ENCODE measurements at places on chromosomes 13 and 19. TPM values are rescaled to one million over a fixed set of nuclear protein-coding genes. Genes with fewer than 3 reads are reported as not detected.

GRCh38 chr19:5156231-5156986 is 184.2 kb downstream of the PTPRS start:
- ATAC-seq = no peak

- no peak for ATAC-seq
These were observed 50.0 kb downstream of the LATS2 start for GRCh38 chr13:21011378-21011777.

- no peak for ATAC-seq
These were observed 50.5 kb downstream of the DLEU7 start for GRCh38 chr13:50793026-50793425.

GRCh38 chr19:32458500-32459123 is 53.0 kb downstream of the DPY19L3 start:
- peak; percentile 72 for ATAC-seq

DNA sequence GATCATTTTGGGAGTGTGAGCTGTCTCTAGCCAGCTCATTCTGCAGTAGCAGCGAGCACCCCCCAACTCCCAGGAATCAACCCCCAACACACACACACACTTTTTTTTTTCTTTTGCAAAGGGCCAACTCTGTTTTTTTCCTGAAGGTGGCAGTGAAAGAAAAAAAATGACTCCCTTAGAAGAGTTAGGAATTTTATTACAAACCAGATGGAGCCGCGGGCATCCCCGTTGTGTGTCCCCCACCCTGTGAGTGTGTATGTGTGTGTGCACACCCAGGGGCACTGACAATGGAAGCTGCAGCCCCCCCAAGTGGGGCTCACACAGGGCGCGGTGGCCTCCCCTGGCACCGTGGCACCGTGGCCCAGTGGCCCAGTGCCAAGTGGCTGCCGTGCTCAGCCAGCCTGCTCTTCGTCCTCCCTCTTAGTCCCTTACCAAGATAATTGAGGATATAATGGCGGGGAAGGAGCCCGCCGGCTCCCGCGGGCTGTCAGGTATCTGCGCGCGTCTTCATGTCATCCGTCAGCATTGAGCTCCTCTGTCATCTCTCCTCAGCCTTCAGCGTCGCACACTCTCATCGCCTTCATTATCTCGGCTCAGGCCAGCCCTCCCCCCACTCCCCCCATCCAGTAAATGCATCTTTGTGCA is 314.1 kb downstream of the ZNF536 start:
- ATAC-seq = no peak

DNA sequence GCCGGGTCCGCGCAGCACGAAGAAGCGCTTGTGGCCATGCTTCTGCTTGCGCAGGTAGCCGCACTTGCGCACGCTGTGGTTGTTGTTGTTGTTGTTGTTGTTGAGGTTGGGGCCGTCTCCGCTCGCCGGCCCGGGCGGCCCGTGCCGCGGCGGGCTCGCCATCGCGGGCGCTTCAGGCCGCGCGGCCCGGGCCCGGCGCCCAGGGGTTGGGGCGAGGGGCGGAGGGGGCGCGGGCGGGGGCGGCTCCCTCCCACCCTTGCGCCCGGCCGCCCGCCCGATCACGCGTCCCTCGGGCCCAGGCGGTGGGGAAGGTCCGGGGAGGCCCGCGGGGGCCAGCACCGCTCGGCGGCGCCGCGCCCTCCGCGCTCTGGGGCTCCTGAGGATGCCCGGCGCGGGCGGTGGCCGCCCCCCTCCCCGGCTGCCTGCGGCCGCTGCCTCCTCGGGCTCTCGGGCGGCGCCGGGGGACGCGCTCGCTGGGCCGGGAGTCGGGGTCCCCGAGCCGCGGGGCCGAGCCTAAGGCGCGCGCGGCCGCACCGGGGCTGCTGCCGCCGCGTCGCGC is 412 bp downstream of the IRS2 start:
- peak; percentile 23 for ATAC-seq

GRCh38 chr19:378706-379105 is 30.2 kb downstream of the C2CD4C start:
- no peak for ATAC-seq

Gene ZNF581
- 35.6 TPM for total RNA-seq

DNA sequence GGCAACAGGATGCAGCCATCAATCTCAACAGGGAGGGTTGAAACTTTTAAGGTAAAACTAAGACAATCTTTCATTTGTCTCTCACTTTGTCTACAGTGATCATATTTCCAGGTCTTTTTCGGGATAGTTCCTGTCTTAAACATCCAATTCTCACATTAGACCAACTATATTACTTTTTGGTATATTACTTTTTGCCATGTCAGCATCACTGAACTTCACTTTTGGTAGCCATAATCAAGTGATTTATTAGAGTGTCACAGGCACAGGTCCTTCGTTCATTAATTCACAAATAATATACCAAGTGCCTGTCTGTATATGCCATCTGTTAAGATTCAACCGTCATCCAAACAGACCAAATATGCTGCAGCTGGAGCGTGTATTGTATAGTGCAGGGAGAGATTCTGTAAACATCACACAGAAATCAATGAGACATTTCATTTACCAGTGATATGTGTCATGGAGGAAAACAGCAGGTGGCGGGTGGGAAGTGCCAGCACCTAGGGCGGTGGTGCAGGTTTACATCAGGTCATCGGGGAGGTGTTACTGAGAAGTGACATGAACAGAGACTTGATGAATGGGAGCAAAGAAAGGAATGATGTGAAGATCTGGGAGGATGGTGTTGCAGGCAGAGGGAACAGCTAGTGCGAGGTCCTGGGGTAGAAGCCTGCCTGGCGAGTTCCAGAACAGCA is 24.9 kb downstream of the ARHGEF7 start:
- ATAC-seq = no peak

GRCh38 chr13:51004918-51005460 is 95.4 kb downstream of the RNASEH2B start:
- ATAC-seq = no peak

DNA sequence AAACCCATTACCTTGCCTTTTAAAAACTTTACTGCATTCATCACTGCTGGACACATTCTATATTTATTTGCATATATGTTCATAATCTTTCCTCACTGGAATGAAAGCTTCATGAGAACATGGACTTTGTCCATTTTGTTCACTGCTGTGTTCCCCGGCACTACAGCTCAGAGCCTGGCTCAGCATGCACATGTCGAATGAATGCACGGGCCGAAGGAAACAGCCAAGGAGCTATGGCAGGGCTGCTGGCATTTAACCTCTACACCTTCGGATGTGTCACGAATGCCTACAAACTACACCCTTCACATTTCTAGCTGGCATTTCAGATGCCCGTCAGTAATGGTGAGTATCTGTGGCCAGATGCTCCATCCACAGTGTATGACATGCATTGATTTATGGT is 7.6 kb downstream of the MTIF3 start:
- ATAC-seq = no peak

GRCh38 chr13:21744149-21744548 is 73.3 kb downstream of the FGF9 start:
- no peak for ATAC-seq

DNA sequence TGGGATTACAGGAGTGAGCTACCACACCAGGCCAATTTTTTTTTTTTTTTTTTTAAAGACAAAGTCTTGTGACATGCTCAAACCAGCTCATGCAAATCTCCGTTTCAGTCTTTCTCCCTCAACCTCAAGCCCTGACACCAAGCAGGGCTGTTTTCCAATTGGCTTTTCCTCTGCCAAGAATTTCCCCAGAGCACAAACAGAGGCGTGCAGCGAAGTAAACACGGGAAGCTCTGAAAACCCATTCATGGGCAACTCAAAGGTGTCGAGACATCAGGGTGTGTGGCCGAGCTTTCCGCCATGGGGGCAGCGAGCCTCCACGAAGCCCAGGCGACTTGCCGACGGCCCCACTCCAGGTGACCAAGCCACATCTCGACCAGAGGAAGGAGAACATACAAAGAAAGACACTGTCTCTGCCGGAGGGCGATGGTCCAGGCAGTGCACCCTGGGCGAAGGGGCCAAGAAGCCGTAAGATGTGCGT is 70.0 kb downstream of the INSR start:
- no peak for ATAC-seq

Gene ZFR2
- 0.28 TPM for total RNA-seq

Gene ZNF441
- 5.1 TPM for total RNA-seq

DNA sequence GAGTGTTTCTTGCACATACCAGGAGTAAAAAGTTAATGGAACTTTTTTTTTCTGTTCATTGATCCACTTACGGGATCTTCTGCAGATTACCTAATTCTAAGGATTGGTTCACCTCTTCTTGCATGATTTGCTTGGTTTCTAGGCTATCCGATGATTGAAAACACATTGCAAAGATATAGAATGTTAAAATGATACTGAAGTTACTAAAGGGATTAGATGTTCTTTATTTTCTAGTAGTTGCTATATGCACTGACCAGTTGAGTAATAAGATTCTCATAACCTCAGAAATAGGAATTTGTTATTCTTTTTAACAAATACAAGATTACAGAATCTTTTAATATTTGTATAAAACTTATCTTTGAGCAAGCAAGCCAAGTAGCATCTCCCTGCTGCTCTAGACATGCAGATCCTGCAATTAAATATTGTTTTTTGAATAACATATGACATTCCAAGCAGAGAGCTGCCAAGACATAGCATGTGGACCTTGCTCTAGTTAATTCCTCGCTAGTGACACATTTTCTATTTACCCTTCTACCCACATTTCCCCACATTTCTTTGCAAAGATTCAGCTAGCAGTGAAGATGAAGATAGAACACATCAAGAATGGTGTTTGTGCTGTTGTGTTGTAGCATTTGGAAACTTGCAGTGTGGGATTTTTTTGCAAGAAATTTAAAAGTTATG is 51.7 kb upstream of the RNF113B start:
- ATAC-seq = no peak

Gene CEACAM6
- not detected for total RNA-seq

DNA sequence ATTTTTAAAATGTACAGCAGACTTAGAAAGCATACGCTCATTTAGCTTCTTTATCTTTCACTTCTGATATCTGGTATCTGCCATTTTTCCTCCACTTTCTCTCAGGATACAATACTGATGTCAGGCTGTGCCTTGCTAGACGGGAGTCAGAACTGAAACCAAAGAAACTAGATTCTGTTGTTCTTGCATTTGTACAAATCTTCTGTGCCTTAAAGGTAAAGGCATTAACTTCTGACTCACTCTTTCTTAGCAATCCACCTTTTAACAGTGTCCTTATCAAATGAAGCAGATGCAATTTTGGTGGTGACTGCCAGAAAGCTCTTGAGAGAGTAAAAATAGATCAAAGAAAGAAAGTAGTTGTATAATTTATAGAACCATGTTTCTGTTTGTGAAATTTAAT is 370.4 kb downstream of the PCDH20 start:
- no peak for ATAC-seq

Gene ZNF283
- 12.3 TPM for total RNA-seq

- ATAC-seq = no peak
These were observed 31.2 kb downstream of the RCBTB2 start for GRCh38 chr13:48501705-48502104.

- no peak for ATAC-seq
These were observed 285.8 kb upstream of the KLHL1 start for GRCh38 chr13:70394031-70394548.

- ATAC-seq = no peak
These were observed 830.2 kb upstream of the SPRY2 start for GRCh38 chr13:81171065-81171647.

GRCh38 chr13:112690283-112690929 is 568 bp downstream of the ATP11A start:
- ATAC-seq = peak; percentile 15

Gene CYP4F3
- 0.95 TPM for total RNA-seq

Gene GRK1
- total RNA-seq = 0.09 TPM

Gene SIGLEC9
- 0.15 TPM for total RNA-seq

DNA sequence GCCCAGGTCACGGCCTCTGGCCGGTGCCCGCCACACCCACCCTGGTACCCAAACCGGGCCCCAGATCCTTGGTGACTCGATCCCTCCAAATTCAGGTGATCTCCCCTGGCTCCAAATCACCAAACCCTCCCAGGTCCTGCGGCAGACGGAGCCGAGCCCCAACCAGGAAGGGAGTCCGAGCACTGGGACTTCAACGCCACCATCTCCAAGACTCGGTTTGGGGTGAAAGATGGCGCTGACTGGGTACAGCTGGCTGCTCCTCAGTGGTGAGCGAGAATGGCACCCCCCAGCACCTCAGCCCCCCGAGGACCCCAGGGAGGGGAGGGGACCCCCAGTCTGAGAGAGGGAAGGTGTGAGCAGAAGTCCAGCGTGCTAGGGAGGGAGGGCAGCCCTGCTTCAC is 2.3 kb downstream of the CEACAM16 start:
- no peak for ATAC-seq

DNA sequence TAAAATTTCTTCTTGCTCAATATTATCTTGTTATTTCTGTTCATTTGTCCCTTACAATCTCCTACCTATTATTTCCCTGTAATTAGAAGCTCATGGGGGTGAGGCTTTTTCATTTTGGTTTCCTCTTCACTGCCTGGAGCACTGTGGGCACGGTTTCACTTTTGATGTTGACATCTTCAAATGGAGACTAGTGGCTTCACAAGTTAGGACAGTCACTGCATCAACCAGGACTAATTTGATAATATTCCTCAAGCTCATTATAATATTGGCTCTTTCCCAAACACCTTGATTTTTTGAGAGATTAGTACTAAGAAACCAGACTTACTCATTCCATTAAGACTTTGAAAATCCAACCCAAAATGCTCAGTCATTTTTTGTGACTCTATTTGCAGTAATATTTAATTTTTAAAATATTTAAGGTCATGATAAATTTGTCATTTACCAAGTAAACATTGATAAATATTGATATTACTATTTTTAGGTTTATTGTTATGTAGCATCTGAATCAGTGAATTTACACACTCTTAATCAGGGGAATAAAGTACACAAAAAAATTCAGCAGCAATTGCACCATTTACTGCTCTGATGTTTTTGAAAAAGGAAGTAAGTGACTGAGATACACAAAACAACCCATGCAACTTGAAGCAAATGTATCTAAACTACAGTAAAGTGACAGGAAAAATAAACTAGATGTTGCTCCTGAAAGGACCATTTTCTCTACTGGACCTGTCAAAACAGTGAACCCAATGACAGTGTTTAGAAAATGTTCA is 28.8 kb upstream of the RCBTB2 start:
- peak; percentile 25 for ATAC-seq

GRCh38 chr13:25069911-25070310 is 26.0 kb upstream of the PABPC3 start:
- no peak for ATAC-seq

- ATAC-seq = no peak
These were observed 83.2 kb downstream of the CCNA1 start for GRCh38 chr13:36515466-36515865.

Gene ZNF320
- 3.3 TPM for total RNA-seq

Gene GPR183
- total RNA-seq = 95.1 TPM

Gene PALM3
- total RNA-seq = not detected

Gene DIRAS1
- 0.61 TPM for total RNA-seq

DNA sequence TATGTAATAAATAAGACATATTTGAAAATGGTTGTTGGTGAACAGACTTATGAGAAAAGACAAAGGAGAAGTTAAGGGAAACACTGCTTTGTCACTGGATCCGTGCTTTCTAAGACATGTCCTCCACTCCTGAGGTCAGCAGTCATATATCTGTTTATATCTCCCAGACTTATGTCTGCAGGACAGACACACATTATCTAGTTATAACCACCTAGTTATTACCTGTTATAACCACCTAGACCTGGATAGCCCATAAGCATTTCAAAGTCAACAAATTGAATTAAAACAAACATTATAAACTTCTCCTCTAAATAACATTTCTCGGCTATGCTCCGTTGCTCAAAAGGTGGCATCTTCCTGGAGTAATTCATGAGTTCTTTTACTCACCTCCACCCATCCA is 96.4 kb downstream of the SPRY2 start:
- ATAC-seq = no peak

- ATAC-seq = no peak
These were observed 10.7 kb upstream of the LIN7B start for GRCh38 chr19:49103331-49104085.

Gene KLK4
- not detected for total RNA-seq

- peak; percentile 40 for ATAC-seq
These were observed 28.5 kb downstream of the VAV1 start for GRCh38 chr19:6800991-6801484.

Measured in activated T-helper 17 cell treated with anti-CD3 and anti-CD28 coated beads, Interleukin-2, amount 50 U/mL, for 72 hours (primary cell).